ENCODE measurements at places on chromosomes 6 and 20.

- DNase-seq, result no peak
These were observed 13.8 kb downstream of the ULBP3 start for GRCh38 chr6:150055131-150055530.

DNA sequence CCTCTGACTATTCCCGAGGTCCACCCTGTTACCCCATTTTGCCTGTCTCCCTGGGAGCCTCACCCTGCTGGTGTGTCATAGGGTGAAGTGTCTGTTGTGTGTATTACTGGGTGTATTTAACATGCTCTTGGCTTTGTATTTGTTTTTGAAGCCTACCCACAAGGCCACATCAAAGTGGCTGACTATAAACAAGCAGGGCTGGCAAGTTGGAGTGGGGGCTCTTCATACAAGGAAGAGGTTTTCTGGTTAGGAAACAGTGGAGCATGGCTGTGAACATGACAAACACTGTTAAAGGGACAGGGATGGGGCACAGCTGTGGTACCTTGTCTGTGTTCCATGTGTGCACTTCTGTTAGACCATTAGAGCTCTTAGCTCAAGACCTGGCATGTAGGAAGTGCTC lies 26.3 kb downstream of the HECA start:
- DNase-seq, result no peak

GRCh38 chr6:106325336-106326178 lies at the start of gene ATG5:
TSS of gene ATG5 (minus strand) at chr6:106325760. CDS start at chr6:106316208, 9,552 bp downstream.
- DNase-seq, result peak; percentile 98

DNA sequence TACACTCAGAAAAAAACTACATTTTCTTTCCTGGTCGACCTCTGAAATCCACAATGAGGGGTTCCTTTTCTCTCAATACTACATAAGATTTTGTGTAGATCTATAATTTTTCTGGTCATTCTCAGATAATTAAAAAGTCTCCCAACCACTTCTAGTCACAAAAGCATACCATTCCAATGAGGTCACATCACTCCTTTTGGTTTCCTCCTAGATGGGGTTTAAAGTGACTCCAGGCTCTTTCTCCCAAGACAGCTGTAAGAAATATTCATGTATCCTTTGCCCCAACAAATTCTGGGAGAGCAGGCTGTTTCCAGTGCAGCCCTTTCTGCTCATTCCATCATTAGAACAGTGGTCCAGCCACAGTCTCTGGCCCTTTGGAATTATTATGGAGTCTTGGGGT lies 43.1 kb upstream of the BEND6 start:
- no peak for DNase-seq
